Stimulated activated naive CD4-positive, alpha-beta T cell treated with Interleukin-2 at 50 U/mL for 16 hours (primary cell): ENCODE measurements at places on chromosomes 6 and 20.

DNA sequence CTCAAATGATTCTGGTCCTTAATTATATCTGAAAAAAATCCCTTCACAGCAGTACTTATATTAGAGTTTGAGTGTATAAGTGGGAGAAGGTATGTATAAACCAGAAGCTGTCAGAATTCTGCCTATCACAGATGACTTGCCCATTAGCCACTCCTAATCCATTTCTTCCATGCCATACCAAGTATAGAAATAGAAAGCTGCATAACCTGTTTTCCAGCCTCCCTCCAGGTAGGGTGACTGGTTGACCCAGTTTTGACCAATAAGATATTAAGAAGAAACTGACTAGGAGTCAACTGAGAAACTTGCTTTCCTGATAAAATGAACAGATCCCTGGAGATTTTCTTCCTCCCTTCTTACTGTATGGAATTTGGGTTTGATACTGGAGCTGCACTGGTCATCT is 112.2 kb upstream of the GRIK2 start:
- no peak for DNase-seq

GRCh38 chr20:479487-479886 is 17.2 kb upstream of the TBC1D20 start:
- no peak for DNase-seq

GRCh38 chr6:163813979-163814493 is 399.5 kb downstream of the QKI start:
- no peak for DNase-seq

- no peak for DNase-seq
Measured at GRCh38 chr6:155187106-155187505, 76.7 kb upstream of the CLDN20 start.

- DNase-seq, result no peak
Measured at GRCh38 chr20:3378138-3378537, 29.3 kb downstream of the DNAAF9 start.

GRCh38 chr6:31091680-31092079 is 20.7 kb downstream of the C6orf15 start:
- DNase-seq, result no peak

- no peak for DNase-seq
Measured at GRCh38 chr20:34861386-34862084, 11.1 kb downstream of the GGT7 start.

DNA sequence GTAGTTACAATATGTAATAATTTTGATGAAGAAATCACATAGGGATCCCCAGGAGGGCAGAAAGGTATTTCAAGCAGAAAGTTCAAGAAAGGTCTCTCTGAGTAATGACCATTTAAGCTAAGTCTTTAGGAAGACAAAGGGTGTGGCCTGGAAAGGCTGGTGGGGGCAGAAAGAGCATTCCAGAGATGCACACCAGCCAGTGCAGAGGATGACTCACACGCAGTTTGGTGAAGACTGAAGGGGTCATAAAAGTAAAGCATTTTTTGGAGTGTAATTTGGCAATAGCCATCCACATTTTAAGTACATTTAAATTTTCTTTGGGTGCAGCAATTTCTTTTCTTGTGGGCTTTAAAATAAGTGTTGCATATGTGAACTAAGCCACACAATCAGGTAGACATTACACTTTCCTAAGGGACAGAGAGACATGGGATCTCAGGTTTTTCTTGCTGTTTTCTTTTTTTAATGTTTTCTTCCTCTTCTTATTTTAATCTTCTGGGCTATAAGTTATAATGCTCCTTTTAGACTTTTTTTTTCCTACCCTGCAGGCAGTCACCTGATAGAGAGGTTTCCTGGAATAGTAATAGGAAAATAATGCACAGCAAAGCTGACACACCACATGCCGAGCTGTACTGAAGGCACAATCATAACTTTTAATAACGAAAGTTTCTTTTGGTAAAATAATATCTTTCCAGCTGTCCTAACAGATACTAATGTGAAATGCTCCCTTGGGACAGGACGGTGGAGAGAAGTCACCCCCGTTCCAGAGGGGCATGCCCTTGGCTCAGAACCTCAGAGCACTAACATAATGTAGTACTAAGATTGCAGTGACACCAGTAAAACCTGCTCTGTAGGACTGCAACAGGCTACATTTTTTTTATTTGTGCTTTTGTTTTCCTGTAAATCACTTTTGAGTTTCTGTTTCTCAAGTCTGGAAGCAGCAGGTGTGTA is 49.6 kb upstream of the PTPRK start:
- DNase-seq, result no peak

- peak; percentile 45 for DNase-seq
Measured at GRCh38 chr6:137903933-137904821, 37.1 kb downstream of the TNFAIP3 start.

DNA sequence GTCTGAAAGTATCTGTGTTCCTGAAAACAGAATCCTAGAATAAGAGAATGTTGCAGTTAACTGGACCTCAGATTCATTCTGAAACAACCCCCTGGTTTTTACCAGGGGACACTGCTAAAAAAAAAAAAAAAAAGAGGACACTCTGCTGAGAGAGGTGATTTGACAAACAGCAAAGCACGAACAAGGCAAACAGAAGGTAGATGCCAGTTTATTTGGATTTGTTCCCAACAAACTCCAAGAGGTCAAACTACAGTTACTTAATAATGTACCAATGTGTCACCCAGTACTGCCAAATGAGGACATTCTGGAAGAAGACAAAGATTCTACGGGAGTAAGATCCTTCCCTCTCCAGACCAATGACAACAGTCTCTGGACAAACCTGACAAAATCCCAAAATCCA is 40.6 kb upstream of the SLC22A16 start:
- DNase-seq, result no peak

DNA sequence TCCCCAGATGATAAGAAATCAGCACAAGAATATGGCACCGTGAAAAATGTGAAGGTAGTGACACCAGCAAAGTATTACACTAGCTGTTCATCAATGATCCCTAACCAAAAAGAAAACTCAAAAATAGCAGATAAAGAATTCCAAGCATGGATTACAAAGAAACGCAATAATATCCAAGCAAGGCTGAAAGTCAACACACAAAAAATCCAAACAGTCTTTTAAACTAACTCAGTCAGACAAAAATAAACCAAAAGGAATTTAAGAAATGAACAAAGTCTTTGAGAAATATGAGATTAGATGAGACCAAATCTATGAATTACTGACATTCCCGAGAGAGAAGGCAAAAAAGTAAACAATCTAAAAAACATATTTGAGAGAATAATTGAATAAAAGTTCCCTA is 976.1 kb upstream of the MAP3K7 start:
- DNase-seq, result no peak

DNA sequence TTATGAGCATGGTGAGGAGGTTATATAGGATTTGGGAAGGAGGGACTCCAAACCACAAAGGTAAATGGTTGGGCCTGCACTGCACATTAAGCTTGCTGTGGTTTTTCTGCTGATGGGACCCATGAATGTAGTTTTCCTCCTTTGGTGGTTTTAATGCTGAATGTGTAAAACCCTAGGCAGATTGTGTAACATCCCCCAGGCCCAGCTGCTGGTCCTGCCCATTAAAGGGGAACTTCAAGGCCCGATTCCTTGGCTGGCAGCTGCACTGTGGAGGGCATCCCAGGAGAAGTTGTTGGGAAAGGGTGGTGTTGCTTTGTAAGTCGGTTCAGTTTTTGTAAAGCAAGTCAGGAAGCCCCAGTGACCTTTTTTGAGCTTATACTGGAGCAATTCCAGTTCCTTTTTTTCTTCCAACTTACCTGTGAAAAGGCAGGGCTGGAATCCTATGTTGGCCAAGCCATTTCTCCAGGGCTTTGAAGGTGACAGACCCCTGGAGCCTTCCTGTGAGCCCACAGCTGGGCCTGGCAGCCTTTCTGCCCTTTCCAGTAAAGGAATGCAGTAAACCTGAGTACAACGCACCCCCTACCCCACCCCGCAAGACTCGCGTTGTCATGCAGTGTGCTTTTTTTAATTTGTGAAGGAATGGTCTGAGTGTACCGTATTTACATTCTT is 43.1 kb upstream of the NAA20 start:
- no peak for DNase-seq

GRCh38 chr20:14860410-14860814 is 523.0 kb upstream of the FLRT3 start:
- no peak for DNase-seq

GRCh38 chr20:33601861-33602260 is 60.3 kb upstream of the C20orf144 start:
- DNase-seq, result no peak

- no peak for DNase-seq
Measured at GRCh38 chr6:154314084-154314483, 42.5 kb downstream of the IPCEF1 start.

DNA sequence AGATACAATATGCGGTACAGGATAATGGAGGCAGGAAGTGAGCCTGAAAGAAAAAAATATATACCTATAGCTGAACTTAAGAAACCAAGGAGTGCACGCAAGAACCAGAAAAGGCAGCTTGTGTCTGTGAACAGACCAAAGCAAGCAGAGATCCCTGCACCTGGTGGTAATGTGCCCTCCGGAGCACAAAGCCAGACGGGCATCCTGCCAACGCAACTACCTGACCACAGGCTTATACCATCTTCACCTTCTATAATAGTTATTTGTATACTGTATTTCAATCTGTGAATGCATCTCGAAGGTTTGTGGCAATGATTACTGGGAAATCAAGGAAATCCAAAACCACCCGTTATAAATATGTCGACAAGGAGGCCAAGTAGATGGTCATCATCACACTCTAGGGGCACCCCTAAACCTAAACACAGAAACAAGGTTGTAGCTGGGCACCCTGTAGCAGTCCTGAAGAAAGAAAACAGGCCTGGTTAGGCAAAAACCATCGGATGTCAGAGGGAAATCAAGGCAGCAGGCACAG is 801 bp downstream of the FBXL4 start:
- DNase-seq, result peak; percentile 11

DNA sequence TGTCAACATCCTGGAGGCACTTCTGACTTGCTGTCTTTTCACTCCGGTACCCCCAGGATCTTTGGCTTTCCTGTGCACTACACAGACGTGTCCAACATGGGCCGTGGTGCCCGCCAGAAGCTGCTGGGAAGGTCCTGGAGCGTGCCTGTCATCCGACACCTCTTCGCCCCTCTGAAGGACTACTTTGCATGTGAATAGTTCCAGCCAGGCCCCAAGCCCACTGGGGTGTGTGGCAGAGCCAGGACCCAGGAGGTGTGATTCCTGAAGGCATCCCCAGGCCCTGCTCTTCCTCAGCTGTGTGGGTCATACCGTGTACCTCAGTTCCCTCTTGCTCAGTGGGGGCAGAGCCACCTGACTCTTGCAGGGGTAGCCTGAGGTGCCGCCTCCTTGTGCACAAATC is 12.0 kb upstream of the MAPRE1 start:
- no peak for DNase-seq

DNA sequence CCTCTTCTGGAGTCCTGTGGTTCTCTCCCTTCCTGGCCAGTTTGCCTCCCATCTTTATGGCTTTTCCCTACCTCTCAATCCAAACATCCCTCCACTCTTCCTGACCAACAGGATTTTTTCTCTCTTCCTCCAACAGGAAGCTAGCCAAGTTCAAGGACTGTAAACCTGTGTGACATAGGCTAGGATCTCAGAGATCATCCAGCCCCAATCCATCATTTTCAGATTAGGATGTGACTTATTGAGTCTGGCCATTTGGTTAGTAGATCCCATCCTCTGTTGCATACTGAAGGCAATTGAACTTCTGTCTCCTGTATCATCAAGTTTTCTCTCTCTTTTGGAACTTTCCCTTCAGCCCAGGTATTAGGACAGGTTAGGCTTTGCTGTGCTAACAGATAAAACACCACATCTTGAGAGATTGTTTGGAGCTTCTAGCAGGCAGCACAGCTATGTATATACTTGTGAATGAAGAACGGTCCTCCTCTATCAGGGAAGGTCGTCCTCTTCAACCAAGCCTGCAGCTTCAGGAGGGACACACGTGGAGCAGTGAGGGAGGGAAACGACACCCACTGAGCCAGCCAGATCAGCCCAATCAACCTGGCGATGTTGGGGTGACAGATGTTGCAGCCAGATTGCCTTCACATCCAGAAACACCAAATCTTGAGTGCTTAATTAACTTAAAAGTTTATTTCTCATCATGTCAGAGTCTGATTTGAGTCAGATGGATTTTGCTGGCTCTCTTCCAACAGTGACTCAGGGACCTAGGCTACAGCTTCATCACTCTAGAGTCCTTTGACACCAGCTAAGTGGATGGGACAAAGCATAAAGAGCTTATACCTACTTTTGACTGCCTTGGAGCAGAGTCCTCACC is 106.8 kb downstream of the GJA10 start:
- peak; percentile 24 for DNase-seq

- DNase-seq, result no peak
Measured at GRCh38 chr20:16216914-16217230, 356.4 kb downstream of the KIF16B start.

DNA sequence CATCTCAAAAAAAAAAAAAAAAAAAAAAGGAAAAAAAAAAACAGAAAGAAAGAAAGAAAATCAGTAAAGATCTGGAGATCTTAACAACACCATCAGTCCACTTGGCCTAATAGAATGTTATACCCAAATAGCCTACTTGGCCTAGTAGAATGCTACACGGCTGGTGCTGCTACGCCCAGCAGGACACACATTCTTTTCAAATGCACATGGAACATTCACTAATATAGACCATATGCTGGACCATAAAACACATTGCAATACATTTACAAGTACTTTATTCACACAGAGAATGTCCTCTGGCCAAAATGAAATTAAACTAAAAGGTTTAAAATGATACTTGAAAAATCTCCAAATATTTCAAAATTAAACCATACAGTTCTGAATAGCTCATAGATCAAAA is 80.0 kb upstream of the TNFAIP3 start:
- DNase-seq, result no peak

DNA sequence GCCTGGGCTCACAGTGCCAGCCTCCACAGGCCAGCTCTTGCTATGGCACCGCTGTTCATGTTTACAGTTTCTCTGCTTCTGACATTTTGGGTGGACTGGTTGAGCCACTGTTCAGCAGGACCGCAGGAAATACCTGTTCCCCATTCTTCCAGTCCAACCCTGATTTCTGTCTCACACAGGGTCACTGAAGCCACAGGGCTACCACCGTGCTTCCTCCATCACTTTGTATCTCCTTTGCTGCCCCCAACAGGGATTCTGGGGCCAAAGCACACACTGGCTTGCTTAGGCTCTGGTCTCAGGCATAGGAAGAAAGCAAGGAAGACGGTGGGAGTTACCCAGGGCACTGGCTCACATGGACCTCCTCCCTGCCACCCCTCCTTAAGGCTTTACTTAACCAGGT is 164.5 kb downstream of the UNC5CL start:
- no peak for DNase-seq

- peak; percentile 34 for DNase-seq
Measured at GRCh38 chr6:41278699-41279405, 7.6 kb downstream of the TREM1 start.
